ENCODE measurements at places on chromosomes 6 and 20. TPM values are rescaled to one million over a fixed set of nuclear protein-coding genes. Genes with fewer than 3 reads are reported as not detected.

- H3K36me3 ChIP-seq: no peaks in the 10 kb centered on the region
- H3K4me3 ChIP-seq: no peak overlapping the region
- H3K4me1 ChIP-seq: peaks cover 10% of the 10 kb centered on the region
- no peaks in the 10 kb centered on the region for H3K27me3 ChIP-seq
- no peak overlapping the region for H3K27ac ChIP-seq
Observed at GRCh38 chr20:50519036-50519762, 9.0 kb downstream of the PTPN1 start.

DNA sequence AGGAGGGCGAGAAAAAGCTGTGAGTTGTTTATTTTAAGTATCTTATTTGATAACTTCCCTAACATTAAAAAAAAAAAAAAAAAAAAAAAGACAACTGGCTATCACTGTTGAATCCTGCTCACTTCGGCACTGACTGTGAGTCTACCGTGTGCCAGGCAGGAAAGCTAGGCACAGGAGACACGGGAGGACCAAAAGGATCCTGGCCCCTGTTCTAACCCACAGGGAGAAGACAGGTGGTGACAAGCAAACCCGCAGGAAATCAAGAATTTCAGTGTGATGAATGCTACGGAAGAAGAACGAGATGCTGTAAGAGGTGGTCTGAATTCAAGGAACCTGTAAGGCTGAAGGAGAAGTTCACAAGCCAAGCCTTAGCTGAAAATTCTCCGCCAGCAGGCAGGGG, 94.7 kb upstream of the NFATC2 start:
- peaks cover 12% of the 10 kb centered on the region for H3K4me1 ChIP-seq
- no peaks in the 10 kb centered on the region for H3K36me3 ChIP-seq
- no peak for DNase-seq
- no peak overlapping the region for H3K27ac ChIP-seq
- H3K4me3 ChIP-seq: no peak overlapping the region

The FOXQ1 gene
- not detected for total RNA-seq

The RSPH4A gene
- total RNA-seq: 0.55 TPM

Measured in heart right ventricle (tissue), 16 donors.